ENCODE measurements at places on chromosomes 2 and 18.

DNA sequence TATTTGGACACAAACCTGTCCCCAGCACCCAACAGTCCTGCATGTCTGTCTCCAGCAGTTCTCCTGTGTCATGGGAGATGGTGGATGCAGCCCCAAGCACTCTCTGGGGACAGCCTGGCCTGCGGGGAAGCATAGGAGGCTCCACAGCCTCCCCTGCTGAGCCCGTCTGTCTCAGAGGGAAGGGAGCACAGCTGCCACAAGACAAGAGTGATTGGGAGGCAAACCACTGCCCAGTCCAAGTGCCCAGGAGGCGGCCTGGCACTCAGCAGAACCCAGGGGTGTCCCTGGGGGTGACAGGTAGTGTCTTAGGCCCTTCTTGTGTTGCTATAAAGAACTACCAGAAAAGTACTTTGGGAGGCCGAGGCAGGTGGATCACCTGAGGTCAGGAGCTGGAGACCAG is 211.2 kb upstream of the MYT1L start:
- DNase-seq, result no peak

DNA sequence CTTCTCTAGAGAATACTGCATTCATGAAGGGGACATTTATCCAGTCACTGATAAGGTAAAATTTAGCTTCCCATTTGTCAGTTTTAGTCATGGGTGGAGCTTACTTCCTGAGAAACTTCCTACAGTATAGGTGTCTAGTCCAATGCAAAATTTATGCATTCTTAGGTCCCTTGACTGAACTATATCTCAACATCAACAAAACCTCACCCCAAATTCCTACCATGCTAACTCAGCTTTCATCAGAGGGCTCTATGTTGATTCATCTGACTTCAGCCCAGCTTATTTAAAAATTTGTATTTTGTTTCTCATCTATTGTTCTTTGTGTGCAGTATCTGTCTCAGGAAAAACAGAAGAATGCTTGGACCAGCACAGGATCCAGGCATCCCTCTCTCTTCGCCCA is 296.4 kb upstream of the ACVR2A start:
- no peak for DNase-seq

DNA sequence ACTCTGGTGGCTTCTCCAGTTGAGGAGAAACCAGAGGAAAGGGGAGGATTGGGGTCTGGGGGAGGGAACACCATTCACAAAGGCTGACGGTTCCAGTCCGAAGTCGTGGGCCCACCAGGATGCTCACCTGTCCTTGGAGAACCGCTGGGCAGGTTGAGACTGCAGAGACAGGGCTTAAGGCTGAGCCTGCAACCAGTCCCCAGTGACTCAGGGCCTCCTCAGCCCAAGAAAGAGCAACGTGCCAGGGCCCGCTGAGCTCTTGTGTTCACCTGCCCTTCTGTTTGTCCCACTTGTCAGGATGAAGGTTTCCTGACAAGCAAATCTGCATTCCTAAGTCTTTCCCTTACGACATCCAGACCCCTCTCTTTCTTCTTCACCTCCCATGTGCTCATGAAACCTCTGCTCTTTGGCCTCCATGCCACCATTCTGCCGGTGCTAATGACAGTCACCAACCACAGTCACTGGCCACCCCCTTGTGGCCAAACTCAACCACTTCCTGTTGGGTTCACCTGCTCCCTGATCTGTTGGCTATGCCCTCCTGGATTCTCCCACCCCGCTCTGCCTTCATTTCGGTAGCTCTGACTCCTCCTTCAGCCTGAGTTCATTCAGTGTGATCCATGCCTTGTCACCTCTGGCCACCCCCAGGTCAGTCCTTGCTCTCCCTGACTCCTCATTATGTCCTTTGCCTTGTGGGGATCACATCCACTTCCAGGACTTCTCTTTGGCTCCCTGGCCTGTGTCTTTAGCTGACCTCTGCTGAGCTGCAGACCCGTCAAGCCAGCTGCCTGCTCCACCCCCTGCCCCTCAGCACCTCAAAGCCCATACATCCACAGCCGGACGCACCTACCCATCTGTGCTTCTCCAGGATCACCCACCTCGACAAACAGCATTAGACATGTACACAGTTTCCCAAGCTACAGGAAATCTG is 17.6 kb downstream of the EMX1 start:
- no peak for DNase-seq

GRCh38 chr2:231276987-231277386 is 78.6 kb downstream of the ARMC9 start:
- DNase-seq, result no peak

DNA sequence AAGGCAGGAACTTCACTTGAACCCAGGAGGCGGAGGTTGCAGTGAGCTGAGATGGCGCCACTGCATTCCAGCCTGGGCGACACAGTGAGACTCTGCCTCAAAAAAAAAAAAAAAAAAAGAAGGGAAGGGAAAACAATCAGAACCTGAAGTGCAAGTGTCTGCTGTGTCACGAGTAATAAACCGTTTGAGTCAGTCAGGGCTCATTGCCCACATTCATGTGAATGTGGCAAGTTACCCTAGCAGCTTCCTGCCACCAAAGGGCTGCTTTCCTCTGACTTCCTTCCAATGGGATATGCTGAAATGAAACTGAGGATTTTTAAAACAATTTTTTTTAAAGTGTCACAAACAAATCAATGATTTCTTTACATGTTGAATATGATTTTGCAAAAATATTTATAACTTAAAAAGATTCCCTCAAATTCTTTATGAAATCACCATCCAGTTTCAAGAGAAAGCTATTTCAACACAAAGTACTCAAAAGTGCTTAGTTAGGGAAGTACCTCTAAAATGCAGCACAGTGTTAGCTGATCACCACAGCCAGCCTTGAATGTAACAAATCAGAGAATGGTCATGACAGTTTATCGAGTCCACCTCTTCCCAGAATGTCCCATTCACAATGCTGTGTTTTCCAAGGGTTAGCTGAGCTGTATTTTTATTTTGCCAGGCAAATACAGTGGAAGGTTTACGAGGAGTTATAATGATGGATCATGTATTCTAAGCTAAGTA is 36.4 kb downstream of the WDSUB1 start:
- no peak for DNase-seq

DNA sequence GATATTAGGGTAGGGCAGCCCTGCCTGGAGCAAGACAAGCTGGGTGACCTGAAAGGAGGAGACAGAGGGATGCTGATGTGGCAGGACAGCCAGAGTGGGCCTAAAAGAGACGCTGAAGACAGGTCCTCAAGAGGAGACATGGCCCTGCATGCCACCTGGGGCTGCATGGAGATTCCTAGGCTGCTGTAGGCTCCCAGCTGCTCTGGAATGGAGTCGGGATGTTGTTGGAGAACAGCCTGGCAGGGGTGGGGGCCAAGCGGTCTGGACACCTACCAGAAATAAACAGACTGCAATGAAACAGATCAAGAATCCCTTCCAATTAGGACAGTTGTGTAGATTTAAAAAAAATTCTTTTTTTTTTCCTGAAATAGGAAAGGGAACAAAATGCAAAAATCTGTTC is 97.8 kb upstream of the NPAS2 start:
- DNase-seq, result no peak

DNA sequence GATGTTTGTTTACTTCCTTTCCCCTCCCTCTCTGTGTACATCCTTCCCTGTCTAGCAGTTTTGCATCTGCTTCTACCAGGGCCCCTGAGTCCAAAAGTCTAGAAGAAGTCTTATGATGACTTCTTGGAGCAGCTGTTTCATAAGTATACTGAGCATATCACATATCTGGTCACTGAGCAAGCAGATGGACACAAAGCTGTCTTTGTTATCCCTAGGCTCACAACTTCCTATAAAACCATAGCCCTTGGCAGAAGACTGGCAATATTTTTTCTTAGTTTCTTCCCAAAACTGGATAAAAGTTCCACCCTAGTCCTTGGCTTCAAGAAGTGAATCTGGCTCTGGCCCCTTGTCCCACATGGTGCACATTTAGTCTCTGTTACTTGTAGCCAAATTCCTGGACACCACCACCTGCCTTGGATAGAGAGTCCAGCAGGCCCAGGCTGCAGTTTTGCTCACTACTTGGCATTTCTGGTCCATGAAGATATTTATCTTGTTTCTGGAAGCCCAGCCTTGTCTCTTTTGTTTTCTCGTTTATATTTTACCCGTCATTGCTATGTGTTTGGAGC is 22.5 kb downstream of the THOC1 start:
- DNase-seq, result no peak

DNA sequence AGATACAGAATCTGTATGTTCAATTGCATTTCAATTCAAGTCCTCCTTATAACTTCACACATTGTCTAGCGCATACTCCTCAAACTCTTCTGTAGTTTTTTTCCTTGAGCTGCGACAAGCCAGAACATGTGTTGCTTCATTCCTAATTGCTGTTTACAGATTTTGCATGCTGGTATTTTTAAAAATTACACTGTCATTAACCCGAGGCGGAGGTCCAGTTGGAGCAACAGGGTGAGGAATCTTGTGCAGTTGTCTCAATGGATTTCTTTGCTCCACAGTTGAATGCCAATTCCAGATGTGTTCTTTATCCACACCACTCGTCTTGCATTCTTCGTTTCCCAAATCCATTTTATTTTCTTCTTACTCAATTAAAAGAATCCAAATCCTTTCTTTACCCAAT is 16.4 kb upstream of the SERPINB13 start:
- DNase-seq, result no peak

DNA sequence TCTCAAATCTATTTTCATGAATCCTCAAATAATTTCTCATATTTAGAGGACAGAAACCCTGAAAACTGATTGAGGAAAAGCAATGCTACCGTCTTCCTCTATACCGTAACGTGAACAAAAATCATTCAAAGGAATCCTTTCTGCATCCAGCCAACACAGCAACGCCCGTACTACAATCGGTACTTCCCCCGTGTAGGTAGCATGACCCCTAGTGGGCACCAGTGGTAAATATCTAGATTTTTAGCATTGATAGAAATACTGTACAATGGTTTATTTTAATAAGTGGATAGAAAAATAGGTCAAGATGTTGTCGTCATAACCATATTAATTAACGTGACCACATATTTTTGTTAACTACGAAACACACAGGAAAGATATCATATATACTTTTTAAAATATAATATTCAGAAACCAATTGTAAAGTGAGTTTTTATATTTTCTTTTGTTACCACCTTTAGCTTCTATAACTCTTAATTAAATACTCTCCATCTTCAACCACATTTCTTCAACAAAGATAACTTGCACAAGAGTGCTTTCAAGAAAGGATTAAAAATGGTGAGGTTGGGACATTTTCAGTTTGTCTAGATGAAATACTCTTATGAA is 194.1 kb downstream of the SS18 start:
- no peak for DNase-seq

DNA sequence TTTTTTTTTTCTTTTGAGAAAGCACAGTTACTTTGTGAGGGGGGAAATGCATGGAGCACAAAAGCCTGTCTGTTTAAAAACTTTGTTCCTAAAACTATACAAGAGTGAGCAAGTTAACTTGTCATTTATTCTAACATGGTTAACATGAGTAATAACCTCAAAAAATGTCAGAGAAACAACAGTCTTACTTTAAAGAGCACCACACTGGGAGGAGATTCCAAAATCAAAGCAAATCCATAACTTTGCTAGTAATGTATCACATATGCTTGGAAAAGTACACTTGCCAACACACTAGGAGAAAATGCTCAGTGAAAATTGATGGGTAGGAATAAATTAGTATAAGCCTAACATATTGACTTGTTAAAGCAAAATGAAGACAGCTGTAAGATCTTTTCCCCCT is 157.1 kb downstream of the PRPF40A start:
- no peak for DNase-seq

DNA sequence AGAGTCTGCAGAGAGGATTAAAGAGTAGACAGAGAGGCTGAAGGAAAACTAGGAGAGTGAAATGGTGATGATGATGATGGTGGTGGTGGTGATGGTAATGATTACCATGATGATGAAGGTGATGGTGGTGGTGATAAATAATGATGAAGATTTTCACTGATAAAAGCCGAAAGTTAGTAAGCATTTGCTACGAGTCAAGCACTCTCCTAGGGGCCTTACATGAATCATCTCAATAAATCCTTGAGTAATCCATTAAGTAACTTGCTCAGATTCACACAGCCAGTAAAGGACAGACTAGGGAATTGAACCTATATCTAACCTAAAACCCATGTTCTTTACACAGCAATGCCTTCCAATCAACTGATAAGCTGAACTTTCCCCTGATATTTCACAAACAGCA is 106.7 kb upstream of the PGAP1 start:
- no peak for DNase-seq

- no peak for DNase-seq
Measured at GRCh38 chr2:207502577-207503198, 27.1 kb upstream of the CREB1 start.

DNA sequence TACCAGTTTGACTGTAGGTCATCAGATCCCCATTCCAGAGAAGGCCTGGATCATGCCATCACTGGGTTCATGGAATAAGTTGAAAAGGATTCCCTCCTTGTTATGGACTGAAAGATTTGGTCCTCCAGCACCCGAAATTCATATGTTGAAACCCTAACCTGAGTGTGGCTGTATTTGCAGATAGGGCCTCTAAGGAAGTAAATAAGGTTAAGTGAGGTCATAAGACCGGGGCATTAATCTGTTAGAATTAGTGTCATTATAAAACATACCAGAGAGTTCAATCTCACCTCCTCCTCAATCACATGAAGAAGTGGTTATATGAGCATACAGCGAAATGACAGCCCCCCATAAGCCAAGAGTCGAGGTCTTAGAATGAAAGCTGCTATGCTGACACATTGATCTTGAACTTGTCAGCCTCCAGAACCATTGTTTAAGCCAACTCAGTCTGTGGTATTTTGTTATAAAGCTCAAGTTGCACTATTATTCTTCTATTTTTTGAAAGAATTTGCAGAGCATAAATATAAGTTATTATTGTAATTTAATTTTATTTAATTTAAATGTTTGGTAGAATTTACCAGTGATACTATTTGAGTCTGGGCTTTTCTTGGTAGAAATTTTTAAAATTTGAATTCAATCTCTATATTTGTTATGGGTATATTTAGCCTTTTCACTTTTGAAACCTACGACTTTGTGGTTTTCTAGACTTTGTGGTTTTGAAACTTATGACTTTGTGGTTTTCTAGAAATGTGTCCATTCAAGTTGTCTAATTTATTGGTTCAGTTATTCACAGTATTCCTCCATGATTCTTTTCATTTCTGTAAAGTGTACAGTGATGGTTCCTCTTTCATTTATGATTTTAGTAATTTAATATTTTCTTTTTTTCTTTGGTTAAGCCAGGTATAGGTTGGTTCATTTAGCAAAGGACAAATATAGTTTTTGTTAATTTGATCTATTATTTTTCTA is 1206.7 kb upstream of the CDH2 start:
- no peak for DNase-seq

Measured in NCI-H446 (cell line).